ENCODE measurements at places on chromosomes 1 and 21.

DNA sequence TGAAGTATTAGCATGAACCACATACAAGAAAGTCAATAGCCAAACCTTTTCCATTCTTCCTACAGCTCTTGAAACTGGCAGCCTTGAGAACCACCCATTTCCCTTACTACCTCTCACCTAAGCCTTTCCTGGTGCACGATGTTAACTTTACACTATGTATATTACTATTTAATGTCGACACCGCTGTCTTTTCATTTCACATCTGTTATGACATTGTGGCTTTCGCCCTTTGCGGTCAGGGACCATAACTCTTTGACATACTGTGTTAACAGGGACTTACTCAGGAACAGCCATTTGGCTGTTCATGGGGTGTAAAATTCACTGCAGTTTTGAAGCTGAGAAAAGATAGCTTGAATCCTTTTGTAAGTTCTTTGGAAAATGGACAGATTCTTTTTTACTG is 21.1 kb upstream of the GPR88 start:
- DNase-seq, result no peak

DNA sequence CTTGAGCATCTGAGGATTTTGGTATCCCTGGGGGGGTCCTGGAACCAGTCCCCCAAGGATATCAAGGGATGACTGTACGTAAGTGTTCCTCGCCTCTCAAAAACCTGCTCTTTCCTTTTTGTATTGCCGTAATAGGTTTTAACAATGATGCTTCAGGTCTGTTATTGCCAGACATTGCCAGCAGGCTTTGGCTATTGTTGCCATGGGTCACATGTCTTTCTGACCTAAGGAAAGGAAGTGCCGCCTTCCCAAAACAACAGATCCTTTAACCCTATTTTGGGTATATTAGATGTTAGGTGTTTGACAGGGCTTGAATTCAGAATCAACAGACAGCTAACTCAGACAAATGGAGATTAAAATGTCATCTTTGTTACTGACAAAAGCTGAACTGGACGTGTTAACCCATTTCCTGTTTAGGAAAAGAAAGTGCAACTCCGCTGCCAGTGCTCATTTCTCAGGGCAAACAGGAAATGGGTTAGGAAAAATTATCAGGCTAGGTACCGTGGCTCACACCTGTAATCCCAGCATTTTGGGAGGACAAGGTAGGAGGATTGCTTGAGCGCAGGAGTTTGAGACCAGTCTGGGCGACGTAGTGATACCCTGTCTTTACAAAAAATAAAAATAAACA is 12.4 kb upstream of the PRPF38B start:
- no peak for DNase-seq

GRCh38 chr1:84298328-84298683 is 3.2 kb upstream of the SAMD13 start:
- DNase-seq, result peak; percentile 54

DNA sequence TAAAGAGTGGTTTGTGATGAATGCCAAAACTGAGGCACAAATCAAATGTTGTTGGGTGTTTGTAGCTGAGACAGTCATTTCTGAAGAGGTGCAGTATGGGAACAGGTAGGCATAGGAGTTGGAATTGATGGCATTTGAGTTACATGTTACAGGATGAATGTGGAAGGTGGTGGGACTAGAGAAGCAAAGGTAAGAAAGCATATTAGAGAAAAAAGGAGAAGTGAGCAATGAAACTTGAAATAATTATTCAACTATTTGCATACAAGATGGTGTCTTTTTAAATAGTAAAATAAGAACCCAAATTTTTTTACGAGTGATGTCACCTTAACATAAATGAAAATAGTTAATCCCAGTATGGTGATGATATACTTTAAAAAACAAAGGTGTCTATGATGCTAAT is 40.2 kb upstream of the METTL18 start:
- no peak for DNase-seq

GRCh38 chr1:74571493-74571800 is 59.0 kb upstream of the LRRC53 start:
- DNase-seq, result no peak

GRCh38 chr1:232531291-232531690 is 98.6 kb downstream of the SIPA1L2 start:
- DNase-seq, result no peak

DNA sequence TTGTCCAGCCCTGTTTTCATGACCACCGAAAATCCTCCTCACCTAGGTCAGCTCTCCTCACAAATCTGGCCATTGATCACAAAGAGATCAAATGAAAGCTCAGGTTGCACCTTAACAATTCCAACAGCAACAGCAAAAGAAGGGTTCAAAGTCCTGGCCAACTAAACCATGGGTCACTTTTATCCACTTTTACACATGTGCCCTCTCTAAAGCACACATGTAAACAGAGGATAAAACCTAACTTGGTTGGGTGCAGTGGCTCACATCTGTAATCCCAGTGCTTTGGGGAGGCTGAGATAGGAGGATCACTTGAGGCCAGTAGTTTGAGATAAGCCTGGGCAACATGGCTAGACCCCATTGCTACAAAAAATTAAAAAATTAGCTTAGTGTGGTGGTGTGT is 3.9 kb upstream of the RBM15 start:
- DNase-seq, result no peak

DNA sequence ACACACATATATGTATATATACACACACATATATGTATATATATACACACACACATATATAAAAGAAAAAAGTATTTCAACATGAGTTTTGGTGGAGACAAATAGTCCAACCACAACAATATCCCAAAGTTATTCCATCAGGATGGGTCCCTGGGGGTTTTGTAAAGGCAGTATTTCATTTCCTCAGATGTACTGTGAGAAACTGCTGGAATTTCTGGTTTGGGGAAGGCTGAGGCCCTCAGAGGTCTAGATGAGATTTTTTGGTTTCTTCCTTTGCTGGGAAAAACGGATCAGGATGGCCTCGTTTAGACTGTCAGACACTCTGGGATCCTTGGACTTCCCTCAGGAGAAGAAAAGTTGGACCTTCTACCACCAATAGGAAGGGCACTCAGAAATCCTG is 36.5 kb upstream of the TENT5B start:
- DNase-seq, result no peak

Measured in ELR (cell line).